Activated CD4-positive, alpha-beta memory T cell treated with anti-CD3 and anti-CD28 coated beads for 36 hours (primary cell): ENCODE measurements at places on chromosomes 1 and 21. TPM values are rescaled to one million over a fixed set of nuclear protein-coding genes. Genes with fewer than 3 reads are reported as not detected.
A peak's percentile ranks its signal among the peaks of the same experiment; 100 is the strongest.

DNA sequence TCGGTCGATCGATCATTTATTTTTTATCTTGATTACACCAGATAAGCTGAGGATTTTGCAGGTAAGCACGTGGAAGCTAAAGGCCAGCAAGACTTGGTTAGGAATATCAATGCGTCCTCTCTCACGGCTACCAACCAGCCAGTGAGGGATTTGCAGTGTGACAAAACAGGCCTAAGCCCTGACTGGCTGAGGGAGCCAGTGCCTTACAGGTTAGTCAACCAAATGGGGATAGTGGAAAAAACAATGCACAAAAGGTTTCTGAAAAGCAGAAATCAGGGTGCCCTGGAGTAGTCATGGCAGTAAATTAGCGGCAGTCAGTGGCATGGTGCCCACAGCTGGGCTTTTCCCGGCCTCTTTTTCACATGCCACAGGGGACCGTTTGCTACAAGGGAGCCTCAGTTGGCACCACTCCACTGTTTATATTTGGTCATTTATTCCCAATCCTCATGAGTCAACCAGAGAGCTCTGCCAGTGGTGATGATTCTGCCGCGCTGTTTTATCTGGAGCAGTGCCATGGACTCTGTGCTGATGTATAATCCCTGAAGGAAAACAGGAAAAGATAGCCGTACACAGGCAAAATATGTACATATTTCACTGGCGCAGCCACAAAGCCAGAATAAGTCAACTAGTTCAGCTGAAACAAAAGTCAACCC lies 167.6 kb downstream of the RHOU start:
- H3K27me3 ChIP-seq, result no peaks in the 10 kb centered on the region
- H3K4me1 ChIP-seq, result no peaks in the 10 kb centered on the region
- no peak for DNase-seq
- H3K27ac ChIP-seq, result no peak overlapping the region
- H3K4me3 ChIP-seq, result no peak overlapping the region

DNA sequence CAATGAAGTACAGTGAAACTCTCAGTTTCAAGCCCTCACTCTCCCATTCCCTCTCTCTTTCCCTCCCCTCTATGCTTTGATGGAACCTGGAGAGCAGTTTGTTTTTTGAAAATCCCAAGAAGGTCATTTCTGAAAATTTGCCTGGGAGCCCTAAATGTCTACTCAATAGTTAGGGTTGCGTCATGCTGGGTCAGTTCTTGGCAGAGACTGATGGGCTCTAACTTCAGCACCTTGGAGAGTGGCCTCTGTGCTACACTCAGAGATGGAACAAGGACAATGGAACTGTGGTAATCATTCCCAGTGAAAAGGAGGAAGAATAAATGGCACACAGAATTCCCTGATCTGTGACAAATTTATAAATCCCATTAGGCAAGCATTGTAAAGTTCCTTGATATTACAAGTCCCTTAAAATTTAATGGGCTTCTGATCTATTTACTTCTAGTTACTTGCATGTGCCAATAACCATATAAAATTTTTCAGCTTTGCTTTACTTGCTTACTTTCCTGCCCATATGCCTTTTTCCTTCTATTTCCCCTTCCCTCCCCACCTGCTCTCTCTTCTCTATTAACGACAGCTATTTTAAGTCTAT lies 182.9 kb upstream of the KCND3 start:
- no peak for DNase-seq
- H3K4me3 ChIP-seq, result no peak overlapping the region
- no peaks in the 10 kb centered on the region for H3K36me3 ChIP-seq
- peaks cover 7% of the 10 kb centered on the region for H3K27me3 ChIP-seq
- no peak overlapping the region for H3K27ac ChIP-seq

- no peak overlapping the region for H3K4me3 ChIP-seq
- DNase-seq, result no peak
- no peak overlapping the region for H3K27ac ChIP-seq
- H3K36me3 ChIP-seq, result no peaks in the 10 kb centered on the region
Measured at GRCh38 chr1:101522486-101522885, 285.7 kb downstream of the S1PR1 start.

DNA sequence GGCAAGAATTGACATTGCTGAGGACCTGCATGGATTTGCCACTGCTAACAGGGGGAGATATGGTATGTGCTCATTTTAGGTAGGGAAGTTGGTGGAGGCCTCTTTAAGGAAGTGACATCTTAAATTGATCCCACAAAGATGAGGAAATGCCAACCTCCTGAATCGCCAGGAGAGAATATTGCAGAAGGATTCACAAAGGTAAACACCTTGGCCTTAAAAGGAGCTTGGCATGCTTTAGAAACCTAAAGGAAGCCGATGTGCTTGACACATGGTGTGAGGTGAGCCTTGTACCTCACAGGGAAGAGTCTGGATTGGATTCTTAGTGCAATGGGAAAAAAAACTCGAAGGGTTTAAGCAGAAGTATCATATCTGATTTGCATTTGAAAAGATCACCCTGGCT lies 470.5 kb upstream of the DAB1 start:
- no peak for DNase-seq
- H3K4me3 ChIP-seq, result no peak overlapping the region
- H3K36me3 ChIP-seq, result no peaks in the 10 kb centered on the region
- peaks cover 6% of the 10 kb centered on the region for H3K27me3 ChIP-seq
- H3K27ac ChIP-seq, result no peak overlapping the region

Gene CAPN9
- total RNA-seq, result not detected

Gene CAMK2N1
- 0.87 TPM for total RNA-seq

- peak overlapping the region; percentile 91 for H3K4me3 ChIP-seq
- DNase-seq, result peak; percentile 76
- peaks cover 44% of the 10 kb centered on the region for H3K4me1 ChIP-seq
- peak overlapping the region; percentile 84 for H3K27ac ChIP-seq
Measured at GRCh38 chr1:145961425-145962156, 2.8 kb downstream of the ANKRD34A start.

DNA sequence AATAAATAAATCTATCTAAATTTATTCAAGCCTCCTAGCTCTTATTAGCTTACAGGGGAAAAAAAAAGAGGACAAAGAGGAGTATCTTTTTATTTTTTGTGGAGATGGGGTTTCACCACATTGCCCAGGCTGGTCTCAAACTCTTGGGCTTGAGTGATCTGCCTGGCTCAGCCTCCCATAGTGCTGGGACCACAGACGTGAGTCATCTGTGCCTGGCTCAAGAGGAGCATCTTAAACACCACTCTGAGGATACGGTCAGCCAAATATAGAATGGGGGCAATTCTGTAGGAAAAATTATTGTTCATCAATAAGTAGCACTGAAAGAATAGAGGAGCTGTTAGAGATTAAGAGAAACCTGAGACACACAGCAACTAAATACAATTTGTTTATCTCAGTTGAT lies 24.1 kb downstream of the SLC45A3 start:
- no peaks in the 10 kb centered on the region for H3K36me3 ChIP-seq
- no peaks in the 10 kb centered on the region for H3K4me1 ChIP-seq
- no peak overlapping the region for H3K27ac ChIP-seq
- no peak for DNase-seq
- peaks cover 2% of the 10 kb centered on the region for H3K27me3 ChIP-seq
- no peak overlapping the region for H3K4me3 ChIP-seq

Gene CD5L
- total RNA-seq, result not detected

Gene LCE2C
- not detected for total RNA-seq

DNA sequence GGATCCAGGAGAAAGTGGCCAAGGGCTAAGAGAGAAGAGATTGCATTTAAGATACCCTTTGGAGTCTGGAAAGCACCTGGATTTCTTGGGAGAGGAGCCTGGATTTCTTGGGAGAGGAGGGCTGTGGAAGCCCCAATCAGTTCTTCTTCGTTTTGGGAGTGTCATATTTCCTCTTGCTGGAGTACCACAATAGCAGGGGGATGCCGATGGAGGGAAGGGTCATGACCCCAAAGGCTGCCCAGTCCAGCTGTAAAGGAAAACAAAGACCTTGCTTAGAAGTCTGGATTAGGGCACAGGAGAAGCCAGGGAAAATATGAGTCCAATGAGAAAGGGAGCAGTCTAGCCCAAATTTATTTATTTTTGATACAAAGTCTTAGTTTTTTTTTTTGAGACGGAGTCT lies 11.3 kb downstream of the SSR2 start:
- H3K27me3 ChIP-seq, result no peaks in the 10 kb centered on the region
- H3K36me3 ChIP-seq, result peaks cover 42% of the 10 kb centered on the region
- no peak overlapping the region for H3K4me3 ChIP-seq
- DNase-seq, result no peak

- no peak overlapping the region for H3K27ac ChIP-seq
- no peaks in the 10 kb centered on the region for H3K36me3 ChIP-seq
- no peaks in the 10 kb centered on the region for H3K27me3 ChIP-seq
- H3K4me3 ChIP-seq, result no peak overlapping the region
- H3K4me1 ChIP-seq, result no peaks in the 10 kb centered on the region
Measured at GRCh38 chr1:228968891-228969606, 233.8 kb downstream of the RHOU start.

Gene OR2G6
- total RNA-seq, result not detected

Gene CHODL
- total RNA-seq, result not detected

Gene PDC
- not detected for total RNA-seq

DNA sequence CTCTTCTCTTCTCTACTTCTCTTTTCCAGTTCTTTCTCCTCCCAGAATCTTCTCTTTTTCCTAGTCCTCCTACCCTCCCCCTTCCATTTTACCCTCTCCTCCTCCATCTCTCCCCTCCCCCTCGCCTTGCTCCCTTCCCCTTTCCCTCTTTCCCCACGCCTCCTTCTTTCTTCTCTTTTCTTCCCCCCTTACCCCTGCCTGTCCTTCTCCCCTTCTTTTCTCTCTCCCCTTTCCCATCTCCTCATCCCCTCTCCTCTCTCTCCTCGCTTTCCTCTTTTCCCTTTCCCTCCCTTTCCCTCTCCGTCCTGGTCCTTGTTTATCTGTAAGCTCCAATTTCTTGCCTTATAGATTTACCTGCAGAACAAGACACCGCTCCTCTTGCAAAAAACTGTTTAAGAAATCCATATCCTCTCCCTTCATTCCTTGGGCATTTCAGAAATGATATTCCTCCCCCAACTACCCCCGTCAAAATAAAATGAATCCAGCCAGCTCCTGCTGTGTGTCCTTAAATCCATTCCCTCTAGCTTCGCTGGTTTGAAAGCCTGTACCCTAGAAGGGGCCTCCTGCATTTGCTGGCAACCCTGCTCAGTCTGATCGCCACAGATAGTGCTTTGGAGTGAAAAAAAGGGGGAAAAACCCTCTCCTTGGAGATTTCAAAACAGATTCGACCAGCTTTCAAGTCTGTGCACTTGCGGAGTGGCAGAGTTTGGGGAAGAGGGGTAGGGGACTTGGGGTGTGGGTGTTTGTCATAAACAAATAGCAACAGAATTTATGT lies 89.4 kb downstream of the PAPPA2 start:
- no peak overlapping the region for H3K27ac ChIP-seq
- H3K4me1 ChIP-seq, result no peaks in the 10 kb centered on the region
- H3K4me3 ChIP-seq, result no peak overlapping the region
- H3K27me3 ChIP-seq, result peaks cover 24% of the 10 kb centered on the region
- DNase-seq, result no peak

Gene ETV3L
- total RNA-seq, result not detected

DNA sequence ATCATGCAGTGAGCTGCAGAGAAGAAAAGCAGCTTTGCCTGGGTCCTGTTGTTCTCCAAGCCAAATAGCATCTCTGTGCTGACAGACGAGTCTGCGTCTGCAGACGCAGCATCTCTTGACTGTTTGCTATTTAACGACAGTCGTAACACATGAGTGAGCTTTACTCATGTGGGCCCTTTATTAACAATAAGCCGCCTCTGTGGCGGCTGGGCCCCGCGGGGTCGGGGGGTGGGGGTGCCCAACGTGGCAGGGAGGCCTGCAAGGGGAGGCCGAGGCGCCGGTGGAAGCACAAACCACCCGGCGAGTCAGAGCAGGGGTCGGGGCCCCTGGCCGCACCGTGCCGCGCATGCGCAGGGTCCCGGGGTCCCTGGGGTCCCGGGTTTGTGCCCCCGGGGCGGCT lies 435.1 kb downstream of the KIF26B start:
- no peak overlapping the region for H3K4me3 ChIP-seq
- no peak for DNase-seq
- H3K4me1 ChIP-seq, result no peaks in the 10 kb centered on the region

Gene PLA2G4A
- 1.1 TPM for total RNA-seq

GRCh38 chr1:18144916-18145647 lies 37.5 kb downstream of the IGSF21 start:
- no peak overlapping the region for H3K27ac ChIP-seq
- no peaks in the 10 kb centered on the region for H3K4me1 ChIP-seq
- peaks cover 4% of the 10 kb centered on the region for H3K27me3 ChIP-seq
- DNase-seq, result no peak

GRCh38 chr21:35336534-35336933 lies 287.4 kb upstream of the RUNX1 start:
- no peaks in the 10 kb centered on the region for H3K27me3 ChIP-seq
- peak; percentile 29 for DNase-seq
- peaks cover 36% of the 10 kb centered on the region for H3K4me1 ChIP-seq
- peak overlapping the region; percentile 7 for H3K4me3 ChIP-seq
- peak overlapping the region; percentile 77 for H3K27ac ChIP-seq

DNA sequence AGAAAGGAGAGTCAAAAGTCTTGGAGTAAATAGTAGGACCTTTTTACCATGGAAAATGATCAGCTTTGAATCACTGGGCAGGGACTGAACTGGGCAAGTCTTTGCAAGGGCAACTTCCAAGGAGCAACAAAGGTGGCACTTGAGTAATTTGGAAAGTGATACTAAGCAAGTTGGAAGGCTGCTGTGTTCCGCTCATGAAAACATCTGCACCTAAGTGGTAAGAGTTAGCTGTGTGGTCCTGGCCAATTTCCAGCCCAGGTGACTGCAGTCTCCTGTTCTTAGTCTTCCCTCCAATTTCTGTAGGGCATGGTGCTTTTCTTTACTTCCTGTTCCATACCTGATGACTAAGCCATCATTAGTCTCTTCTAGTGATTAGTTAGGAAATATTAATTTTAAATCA lies 35.5 kb upstream of the PRDM2 start:
- H3K27me3 ChIP-seq, result no peaks in the 10 kb centered on the region
- peak; percentile 22 for DNase-seq
- peaks cover under 1% of the 10 kb centered on the region for H3K36me3 ChIP-seq
- H3K4me1 ChIP-seq, result peaks cover 4% of the 10 kb centered on the region
- no peak overlapping the region for H3K27ac ChIP-seq
- H3K4me3 ChIP-seq, result no peak overlapping the region

DNA sequence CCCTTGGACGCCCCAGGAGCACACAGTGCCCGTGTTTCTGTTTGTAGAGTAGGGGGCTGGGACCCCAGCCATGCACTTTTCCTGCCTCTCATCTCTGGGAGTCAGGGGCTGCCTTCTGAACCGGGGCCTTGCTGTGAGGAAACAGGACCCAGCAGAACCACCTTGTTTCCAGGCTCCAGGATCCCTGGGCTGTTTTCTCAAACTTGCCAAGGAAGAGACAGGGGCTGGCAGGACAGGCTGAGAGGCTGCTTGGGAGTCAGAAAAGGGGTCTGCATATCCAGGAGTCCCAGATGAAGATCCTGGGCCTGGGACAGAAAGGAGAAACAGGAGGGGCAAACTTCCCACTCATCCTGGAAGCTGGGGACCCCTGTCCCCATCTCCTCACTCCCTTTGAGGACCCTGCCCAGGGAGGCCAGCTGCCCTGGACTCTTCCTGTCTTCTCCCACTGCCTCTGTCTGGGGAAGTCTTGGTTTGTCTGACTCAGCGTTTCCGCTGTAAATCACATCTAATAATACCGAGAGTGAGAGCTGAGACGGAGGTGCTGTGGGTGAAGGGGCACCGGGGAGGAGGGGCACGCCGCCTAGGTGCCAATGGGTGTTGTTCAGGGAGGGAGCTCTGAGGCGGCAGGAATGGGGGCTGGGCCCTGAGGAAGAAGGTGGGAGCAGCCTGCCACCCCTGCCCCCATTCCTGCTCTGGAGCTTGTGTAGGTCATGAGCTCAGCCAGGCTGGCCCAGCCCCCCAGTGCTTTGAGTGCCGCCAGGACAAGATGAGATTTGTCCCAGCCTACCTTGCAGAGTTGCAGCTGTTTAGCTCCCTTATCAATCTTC lies 16.7 kb downstream of the POU3F1 start:
- peak; percentile 89 for DNase-seq
- H3K4me1 ChIP-seq, result peaks cover 51% of the 10 kb centered on the region
- peak overlapping the region; percentile 32 for H3K4me3 ChIP-seq
